ENCODE measurements at places on chromosomes 4 and X. TPM values are rescaled to one million over a fixed set of nuclear protein-coding genes. Genes with fewer than 3 reads are reported as not detected.
A peak's percentile ranks its signal among the peaks of the same experiment; 100 is the strongest.

GRCh38 chrX:39815631-39816030, 282.1 kb downstream of the BCOR start:
- H3K27ac ChIP-seq: no peak overlapping the region
- H3K36me3 ChIP-seq: no peaks in the 10 kb centered on the region
- H3K4me3 ChIP-seq: no peak overlapping the region
- H3K27me3 ChIP-seq: no peaks in the 10 kb centered on the region

The PPARGC1A gene
- 7.8 TPM for total RNA-seq

The GALNT7 gene
- 3.2 TPM for total RNA-seq

DNA sequence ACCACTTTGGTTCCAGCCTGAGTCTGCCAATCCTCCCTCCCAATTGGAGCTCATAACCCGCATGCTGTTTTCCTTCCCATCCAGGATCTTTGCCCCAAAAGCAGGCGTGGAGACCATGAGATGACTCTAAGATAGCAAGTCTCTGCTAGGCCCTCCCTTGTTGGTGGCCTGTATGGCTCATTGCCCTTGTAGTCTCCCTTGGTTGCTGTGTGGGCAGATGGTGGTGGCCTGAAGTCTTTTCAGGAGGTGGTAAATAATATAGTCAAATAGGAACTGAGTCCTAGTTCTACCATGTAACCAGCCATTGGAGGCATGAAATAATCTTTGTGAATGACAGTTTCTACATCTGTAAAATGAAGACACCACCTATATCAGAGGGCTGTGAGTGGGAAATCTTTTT, 1.2 kb downstream of the ATP6AP1 start:
- H3K4me1 ChIP-seq: no peaks in the 10 kb centered on the region
- H3K4me3 ChIP-seq: peak overlapping the region; percentile 81
- no peaks in the 10 kb centered on the region for H3K36me3 ChIP-seq
- no peak overlapping the region for H3K27ac ChIP-seq

GRCh38 chrX:71489540-71489939, 43.4 kb upstream of the OGT start:
- no peaks in the 10 kb centered on the region for H3K4me1 ChIP-seq
- no peak overlapping the region for H3K4me3 ChIP-seq
- H3K36me3 ChIP-seq: no peaks in the 10 kb centered on the region
- no peak for DNase-seq

DNA sequence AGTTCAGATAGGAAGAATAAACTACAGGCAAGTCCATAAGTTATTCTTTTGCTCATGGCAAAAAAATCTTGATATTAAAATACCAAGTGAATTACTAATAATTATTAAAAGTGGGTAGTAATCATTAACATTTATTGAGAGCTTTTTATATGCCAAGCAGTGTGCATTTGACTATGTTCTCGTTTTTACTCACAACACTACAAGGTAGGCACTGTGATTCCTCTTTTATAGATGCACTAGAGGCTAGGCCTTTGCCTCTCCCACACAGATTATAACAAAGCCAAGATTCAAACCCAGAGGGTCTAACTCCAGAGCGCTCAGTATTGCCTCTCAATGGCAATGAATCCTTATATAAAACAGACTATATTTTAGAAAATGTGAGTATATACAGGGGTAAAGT, 254.2 kb downstream of the NAF1 start:
- H3K36me3 ChIP-seq: no peaks in the 10 kb centered on the region
- H3K4me3 ChIP-seq: no peak overlapping the region
- no peak for DNase-seq
- H3K27me3 ChIP-seq: no peaks in the 10 kb centered on the region
- H3K4me1 ChIP-seq: no peaks in the 10 kb centered on the region

The HGFAC gene
- total RNA-seq: 0.46 TPM

All from psoas muscle (tissue), 8 donors.